ENCODE measurements at places on chromosomes 1 and 21.

DNA sequence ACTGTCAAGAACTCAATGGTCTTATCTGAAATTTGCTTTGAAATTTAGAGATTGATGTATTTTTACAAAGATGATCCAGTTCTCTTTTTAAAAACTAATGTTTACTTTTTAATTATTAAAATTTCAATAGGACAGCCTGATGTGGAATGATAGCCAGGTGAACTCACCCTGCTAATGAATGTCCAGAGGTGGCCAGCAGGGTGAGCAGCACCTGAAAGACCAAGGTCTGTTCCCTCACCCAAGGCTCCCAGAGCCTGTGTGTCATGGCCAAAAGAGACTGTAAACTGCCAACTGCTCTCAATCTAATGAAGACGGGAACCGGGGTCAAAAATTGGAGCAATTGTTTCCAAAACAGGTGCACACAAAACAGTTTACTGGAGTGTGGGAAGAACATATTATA lies 340.4 kb downstream of the DISC1 start:
- DNase-seq = no peak

GRCh38 chr1:223742856-223743517 lies 30.6 kb downstream of the CAPN2 start:
- DNase-seq = no peak

- no peak for DNase-seq
These were observed 101.0 kb downstream of the DENND1B start for GRCh38 chr1:197674286-197674685.

- peak; percentile 41 for DNase-seq
These were observed 24.9 kb downstream of the SUSD4 start for GRCh38 chr1:223338811-223339746.

- no peak for DNase-seq
These were observed 210.7 kb upstream of the EDN2 start for GRCh38 chr1:41695118-41695745.

GRCh38 chr1:51784997-51785421 lies 93.5 kb downstream of the NRDC start:
- peak; percentile 63 for DNase-seq

GRCh38 chr1:65083263-65083896 lies 64.6 kb upstream of the AK4 start:
- peak; percentile 6 for DNase-seq

DNA sequence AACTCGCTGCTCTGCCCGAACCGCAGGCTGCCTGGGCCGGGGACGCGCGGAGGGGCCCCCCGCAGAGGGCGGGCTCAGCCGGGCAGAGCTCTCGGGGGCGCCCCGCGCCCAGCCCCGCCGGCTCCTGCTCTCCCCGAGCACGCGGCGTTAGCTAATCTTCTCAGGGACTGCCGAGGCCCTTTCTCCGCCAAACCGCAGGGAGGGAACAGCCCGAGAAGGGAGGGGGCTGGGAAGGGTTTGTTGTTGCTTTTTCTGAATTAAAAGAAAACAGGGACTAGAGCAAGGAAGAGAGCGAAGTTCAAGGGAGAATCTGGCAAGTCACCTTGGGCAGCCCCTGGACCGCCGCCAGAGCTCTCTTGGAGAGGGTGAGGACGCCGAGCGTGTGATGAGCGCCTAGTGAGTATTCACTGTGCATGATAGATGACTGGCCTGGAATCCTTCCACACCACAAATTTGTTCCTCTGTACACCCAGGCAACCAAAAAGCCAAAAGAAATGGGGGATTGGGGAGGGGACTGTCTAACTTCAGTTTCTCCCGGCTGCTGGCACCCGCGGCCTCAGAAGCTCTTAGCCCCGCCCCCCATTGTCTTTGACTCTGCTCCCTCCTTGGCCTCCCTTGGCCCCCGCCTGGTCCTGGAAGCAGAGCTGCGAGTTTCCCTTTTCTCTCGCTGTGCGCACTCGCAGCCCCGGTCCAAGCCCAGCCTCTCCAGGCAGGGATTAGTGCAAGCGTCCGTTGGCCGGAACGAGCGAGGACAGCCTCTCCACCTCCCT lies 19.7 kb upstream of the LMX1A start:
- peak; percentile 20 for DNase-seq

- no peak for DNase-seq
These were observed 15.2 kb downstream of the SYNJ1 start for GRCh38 chr21:32712641-32713040.

GRCh38 chr1:39671793-39672550 lies at the start of gene NT5C1A:
Gene NT5C1A, minus strand, starts transcription at chr1:39672107. Its CDS starts 69 bp downstream, at chr1:39672038.
- DNase-seq = no peak

DNA sequence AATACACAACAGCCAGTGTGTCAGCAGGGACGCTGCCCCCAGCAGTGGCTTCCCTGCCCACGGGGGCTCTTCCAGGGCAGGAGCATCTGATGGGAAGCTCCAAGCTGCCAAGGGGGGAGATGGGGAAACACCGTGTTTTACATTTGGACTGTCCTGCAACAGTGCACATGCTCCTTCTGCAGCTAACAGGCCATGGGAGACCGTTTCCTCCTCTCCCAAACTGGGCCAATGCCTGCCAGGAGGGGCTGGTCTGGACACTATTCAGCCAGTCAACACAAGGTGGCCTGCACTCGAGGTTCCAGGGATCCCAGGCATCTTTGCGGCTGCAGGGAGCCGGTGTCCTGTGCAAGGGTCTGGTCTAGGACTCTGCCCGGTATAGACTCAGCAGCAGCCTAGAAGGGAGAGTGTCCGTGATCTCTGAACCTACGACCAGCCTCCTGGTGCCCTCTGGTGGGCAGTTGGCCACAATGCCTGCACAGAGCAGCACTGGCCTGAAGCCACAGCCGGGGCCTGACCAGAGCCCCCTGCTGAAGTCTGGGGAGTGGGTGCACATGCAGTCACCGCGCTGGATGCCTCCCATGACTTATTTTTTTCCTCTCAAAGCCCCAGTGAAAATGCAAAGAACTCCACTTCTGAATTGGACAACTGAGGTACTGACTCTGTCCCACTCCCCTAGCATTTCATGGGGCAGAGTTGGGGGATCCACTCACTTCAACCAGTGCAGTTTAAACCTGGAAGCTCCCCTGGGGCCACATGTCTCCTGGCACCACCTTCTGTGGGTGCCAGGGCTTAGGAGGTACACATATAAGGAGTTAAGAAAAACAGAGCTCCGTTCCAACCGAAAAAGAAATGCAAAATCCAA lies 33.3 kb downstream of the RCC2 start:
- peak; percentile 44 for DNase-seq

GRCh38 chr1:32695098-32695904 lies 7.3 kb downstream of the SYNC start:
- DNase-seq = peak; percentile 65

GRCh38 chr1:170634824-170635410 lies 29.0 kb upstream of the PRRX1 start:
- peak; percentile 50 for DNase-seq

- no peak for DNase-seq
These were observed 19.1 kb upstream of the TMEM183A start for GRCh38 chr1:202987922-202988583.

DNA sequence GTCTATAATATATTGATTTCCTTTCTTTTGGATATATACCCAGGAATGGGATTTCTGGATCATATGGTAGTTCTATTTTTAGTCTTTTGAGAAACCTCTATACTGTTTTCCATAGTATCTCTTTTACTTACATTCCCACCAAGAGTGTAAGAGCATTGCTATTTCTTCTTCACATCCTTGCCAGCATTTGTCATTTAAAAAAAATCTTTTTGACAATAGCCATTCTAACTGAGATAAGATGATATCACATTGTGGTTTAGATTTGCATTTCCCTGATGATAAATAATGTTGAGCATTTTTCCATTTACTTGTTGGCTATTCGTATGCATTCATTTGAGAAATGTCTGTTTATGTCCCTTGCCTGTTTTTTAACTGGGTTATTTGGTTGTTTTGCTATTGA lies 467.4 kb downstream of the COL11A1 start:
- no peak for DNase-seq

Data from IMR-90 (cell line).